ENCODE measurements at places on chromosomes 7 and 10.
A peak's percentile ranks its signal among the peaks of the same experiment; 100 is the strongest.

DNA sequence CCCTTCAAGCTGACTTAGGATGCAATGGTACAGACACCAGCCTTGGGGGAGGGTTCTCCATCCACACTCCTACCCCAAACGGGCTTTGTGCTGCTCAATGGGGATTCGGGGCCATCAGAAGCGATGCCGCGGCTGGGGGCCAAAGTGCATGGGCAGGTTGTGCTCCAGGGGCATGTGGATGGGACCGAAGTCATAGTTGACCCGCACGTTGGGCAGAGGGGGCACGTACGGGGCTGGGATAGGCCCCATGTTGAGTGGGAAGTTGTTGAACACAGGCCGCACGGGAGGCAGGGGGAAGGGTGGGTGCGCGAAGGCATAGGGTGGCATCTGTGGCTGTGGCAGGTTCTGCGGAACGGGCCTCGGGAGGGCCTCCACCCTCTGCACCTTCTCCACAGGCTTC, 158.7 kb downstream of the RNF216 start:
- no peak for DNase-seq

GRCh38 chr7:71484380-71484779, 352.4 kb downstream of the GALNT17 start:
- no peak for DNase-seq

DNA sequence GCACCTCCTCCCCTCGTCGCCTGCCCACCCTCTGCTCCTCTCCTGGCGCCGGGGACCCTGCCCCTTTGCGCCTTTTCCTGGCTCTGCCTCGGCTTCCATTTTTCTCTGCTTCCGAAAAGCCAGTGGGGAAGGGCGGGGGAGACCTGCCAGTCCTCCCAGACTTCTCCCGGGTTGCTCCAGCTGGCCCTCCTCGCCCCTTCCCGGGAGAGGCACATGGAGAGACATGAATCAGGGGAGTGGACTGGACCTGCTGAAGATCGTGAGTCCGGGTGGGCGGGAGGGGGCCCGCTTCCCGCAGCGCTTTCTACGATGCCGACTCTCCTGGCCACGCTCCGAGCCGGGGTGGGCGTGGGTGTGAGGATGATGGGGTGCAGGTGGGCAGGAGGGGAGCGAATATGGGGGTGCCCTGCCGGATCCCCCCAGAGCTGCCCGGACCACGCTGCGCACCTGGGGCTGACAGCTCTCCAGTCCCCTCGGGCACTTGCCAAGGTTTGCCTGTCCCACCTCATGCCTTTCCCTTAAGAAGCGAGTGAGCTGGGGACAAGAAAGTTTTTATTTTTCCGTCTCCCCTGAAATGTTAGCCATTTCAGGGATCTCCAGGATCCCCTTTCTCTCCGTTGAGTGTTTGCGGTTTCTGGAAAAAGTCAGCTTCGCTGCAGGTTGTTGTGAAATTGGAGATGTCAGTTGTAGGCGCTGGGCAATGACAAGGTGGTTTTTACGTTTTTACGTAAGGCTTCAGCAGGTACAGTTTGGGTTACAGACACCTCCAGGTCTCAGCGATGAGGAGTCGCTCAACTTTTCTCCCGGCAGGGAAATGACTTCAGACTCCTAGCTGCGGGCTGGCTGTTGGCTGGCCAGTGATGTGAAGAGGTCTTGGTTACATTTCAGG, 977 bp downstream of the CACNB2 start:
- DNase-seq = no peak

- peak; percentile 85 for DNase-seq
Measured at GRCh38 chr7:101017064-101017777, 2.7 kb upstream of the MUC17 start.

GRCh38 chr10:87656431-87657072, 3.1 kb upstream of the PAPSS2 start:
- DNase-seq = peak; percentile 53

DNA sequence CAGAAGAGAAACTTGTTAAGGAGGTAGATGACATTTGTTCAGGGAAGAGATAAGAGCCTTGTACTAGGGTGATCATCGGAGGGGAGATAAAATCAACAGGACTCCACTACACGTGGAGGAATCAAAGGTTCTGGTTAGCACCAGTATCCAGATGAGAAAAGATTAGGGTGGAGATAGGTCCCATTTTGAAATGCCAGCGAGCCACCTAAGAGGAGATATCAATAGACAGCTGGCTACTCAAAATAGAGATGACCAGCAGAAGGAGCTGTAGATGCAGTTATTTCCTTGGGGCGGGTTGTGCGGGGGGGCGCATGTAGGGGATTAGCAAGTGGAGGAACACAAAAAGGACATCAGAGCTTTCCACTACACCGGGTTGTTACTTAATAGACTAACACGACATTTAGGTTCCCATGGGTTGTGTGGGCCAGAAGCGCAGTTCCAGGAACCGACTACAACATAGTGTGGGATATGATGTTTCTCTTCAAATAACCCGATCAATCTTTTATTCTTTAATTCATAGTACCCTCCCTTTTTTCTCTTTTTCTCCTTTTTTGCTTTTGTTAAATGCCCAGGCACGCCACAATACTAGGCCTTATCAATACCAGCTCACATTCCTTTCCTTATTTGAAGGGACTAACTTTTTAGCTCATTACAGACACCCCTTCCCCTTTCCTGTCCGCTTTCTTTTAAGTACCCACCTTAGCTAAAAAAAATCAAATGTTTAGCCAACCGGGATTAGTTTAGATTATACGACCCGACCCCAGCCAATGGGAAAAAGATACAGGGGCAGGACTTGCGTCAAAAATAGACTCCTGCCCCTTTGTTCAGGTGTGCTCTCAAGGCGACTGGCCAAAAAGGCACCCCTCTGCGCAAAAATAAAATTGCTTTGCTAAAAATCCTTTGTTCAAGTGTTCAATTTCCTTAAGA, 2.0 kb upstream of the KIF11 start:
- peak; percentile 24 for DNase-seq

GRCh38 chr7:121394709-121395140, 1.4 kb downstream of the FAM3C start:
- no peak for DNase-seq

GRCh38 chr10:132837905-132838304, 52.0 kb upstream of the NKX6-2 start:
- DNase-seq = no peak

DNA sequence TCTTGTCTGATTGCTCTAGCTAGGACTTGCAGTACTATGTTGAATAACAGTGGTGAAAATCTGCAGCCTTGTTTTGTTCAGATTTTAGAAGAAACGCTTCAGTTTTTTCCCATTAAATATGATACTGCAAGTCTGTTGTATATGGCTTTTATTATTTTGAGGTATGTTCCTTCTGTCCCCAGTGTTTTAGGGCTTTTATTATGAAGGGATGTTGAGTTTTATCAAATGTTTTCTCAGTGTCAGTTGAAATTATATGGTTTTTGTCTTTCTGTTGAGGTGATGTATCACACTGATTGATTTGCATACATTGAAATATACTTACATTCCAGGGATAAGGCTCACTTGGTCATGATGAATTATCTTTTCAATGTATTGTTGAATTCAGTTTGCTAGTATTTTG, 60.5 kb upstream of the HELLS start:
- no peak for DNase-seq

DNA sequence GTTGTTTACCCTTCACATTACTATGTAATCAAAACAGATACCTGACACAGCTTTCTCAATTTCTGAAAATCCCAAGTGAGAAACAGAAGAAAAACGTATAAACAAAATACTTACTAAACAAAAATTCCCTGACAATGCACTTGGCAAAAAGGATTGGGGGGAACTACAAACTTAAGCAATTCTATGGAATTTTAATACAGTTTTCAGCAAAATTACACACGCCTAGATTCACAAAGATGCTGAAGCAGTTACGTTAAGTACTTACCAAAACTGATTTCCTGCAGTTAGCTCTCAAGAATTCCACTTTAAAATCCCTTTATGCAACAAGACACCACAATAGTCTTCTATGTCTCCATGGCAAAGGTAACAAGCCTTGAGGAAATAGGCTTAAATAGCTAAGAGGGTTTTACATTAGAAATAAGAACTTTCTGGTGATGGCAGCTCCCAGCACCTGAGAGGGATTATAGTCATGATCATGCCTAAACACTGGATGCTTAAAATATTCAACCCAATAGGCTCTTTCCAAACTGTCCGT, 10.8 kb downstream of the TOMM7 start:
- DNase-seq = no peak

DNA sequence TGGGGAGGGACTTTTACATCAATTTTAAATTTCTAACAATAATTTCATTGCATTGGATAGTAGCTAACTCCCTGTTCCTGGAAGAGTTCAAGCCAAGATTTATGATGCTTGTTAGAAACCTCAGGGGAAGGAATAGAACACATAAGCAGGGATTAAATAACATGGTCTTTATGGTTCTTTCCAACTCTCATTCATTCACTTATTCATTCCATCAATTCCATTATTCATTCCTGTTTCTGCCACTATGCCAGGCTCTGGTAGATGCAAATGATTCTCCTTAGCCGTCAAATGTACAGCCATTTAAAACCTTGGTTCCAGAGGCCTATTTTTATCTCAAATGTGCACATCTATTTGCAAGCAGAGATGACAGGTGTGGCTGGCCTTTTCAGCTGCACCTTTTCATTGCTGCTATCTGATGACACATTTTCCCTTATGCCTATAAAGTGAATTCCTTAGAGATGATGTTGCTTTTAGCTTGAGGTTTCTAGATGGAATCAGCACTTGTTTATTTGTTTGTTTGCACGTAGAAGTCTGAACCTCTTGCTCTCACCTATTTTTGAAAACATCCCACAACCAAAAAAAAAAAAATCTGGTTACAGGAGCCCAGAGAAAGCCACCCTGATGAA, 205.7 kb upstream of the IGFBP3 start:
- DNase-seq = no peak

DNA sequence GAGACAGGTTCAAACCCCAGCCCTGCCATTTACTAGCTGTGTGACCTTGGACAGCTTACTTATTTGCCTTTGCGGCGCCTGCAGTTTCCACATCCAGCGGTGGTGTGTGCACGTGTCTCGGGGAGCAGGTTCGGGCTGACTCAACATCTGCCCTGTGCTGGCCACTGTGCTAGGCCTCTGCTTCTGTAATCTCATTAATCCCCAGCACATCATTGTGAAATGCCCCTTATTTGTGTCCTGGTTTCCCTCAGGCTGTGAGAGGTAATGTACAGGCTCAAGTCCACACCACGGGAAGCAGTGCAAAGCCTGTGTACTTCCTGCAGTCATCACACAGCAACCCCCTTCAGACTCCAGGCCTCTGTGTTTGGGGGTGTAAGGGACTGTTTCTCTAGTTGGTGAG, 285.7 kb downstream of the RPS24 start:
- no peak for DNase-seq

- no peak for DNase-seq
Measured at GRCh38 chr7:138662076-138662990, 38.8 kb downstream of the SVOPL start.
